ENCODE measurements at places on chromosomes 1 and 21.

GRCh38 chr1:4710592-4711415 lies 56.4 kb downstream of the AJAP1 start:
- DNase-seq, result no peak

- no peak for DNase-seq
Observed at GRCh38 chr1:3494321-3495308, 40.1 kb downstream of the ARHGEF16 start.

DNA sequence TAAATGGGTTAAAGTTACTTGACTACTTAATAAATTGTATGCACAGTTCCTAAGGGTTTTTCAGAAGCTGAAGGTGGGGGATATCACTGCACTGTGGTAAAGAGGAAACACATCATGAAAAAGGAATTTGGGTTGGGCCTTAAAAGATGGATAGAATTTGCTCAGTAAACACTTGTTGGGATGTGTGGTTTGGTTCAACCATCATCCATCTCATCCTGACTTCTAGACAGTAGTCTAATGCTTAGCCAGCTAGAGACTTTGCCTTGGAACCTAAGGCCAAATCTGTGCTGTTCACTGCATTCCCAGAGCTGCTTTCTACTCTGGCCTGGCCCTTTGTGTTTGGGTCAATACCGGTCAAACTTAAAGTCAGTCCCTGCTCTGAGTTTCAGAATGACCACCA lies 30.6 kb downstream of the LY9 start:
- no peak for DNase-seq

DNA sequence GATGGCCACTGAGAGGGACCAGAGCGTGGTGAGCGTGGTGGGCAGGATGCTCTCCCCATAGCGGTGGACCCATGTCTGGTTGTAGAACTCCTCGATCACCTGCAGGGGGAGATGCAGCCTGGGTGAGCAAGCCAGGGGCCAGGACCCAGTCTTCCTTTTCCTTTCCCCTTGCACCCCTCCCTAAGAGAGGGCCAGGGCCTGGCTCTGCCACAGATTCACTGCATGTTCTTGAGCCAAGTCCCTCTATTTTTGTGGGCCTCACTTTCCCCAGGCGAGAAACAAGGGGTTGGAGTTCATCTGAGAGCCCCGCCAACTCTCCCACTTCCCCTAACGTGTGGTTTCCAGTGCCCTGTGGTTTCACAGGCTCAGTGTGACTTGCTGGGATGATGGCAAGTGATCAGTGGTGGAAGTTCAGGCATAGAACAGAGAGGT lies 27.5 kb downstream of the SLC2A1 start:
- DNase-seq, result peak; percentile 51

DNA sequence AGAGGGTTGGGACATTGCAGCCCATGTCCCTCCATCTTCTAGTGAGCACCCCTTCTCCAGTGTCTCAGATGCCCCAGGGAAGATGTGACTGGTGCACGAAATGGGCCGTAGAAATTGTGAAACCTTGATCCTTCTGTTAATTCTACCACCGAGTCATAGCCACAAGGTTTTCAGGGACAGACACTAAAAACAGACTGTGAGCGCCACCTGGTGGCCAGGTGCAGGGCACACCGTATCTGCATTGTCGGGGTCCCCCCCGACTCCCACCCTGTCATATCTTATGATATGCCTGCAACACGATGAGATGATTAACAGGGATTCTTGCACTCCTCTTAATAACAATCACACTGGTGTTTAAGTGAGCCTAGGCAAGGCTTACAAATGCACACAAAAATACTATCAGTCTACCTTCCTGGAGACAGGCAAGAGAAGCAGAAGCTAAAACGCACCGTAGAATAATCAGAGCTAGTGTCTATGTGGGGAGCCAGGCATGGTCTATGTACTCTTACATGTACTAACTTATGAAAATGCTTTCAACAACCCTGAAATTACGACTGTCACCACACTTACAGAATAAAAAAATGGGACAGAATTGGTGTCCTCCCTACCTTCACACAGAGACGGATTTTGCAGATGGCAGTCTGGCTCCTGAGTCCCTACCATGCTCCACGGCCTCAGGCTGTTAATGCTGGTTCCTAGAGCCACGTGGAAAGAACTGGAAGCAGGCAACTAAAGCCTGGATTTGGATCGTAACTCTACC lies 57.9 kb downstream of the FHAD1 start:
- DNase-seq, result peak; percentile 55

- DNase-seq, result no peak
Observed at GRCh38 chr1:66867501-66867900, 57.2 kb downstream of the DNAI4 start.

DNA sequence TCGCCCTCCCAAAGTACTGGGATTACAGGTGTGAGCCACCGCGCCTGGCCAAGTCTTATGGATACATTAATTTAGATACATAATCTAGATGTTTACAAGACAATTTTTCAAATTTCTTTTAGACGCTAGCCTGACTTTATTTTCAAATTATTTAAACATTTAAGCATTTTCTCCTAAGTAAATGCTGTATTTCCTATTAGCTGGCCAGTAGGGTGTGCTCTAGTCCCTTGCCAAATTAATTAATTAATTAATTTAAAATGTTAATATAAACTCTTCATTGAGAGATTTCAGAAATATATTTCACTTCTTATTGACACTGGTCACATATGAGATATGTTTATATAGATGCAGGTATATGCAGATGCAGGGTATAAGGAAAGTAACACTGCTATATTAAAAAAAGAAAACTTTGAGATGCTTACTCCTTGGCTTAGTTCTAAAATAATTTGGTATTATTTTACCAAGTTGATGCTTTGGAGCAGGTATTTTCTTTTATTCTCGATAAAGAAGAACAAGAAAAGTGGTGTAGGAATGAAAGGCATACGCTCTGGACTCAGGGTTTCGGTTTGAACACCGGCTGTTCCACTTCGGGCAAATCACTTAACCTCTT lies 5.2 kb upstream of the ERRFI1 start:
- DNase-seq, result no peak

DNA sequence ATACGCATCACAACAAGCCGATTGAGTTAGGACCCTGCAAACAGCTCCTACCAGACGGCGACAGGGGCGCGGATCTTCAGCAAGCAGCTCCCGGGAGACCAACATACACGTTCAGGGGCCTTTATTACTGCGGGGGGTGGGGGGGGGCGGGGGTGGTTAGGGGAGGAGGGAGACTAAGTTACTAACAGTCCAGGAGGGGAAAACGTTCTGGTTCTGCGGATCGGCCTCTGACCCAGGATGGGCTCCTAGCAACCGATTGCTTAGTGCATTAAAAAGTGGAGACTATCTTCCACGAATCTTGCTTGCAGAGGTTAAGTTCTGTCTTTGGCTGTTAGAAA lies 162.0 kb downstream of the RUNX1 start:
- DNase-seq, result no peak
